Osteoblast (primary cell): ENCODE measurements at places on chromosomes 2 and 18.

DNA sequence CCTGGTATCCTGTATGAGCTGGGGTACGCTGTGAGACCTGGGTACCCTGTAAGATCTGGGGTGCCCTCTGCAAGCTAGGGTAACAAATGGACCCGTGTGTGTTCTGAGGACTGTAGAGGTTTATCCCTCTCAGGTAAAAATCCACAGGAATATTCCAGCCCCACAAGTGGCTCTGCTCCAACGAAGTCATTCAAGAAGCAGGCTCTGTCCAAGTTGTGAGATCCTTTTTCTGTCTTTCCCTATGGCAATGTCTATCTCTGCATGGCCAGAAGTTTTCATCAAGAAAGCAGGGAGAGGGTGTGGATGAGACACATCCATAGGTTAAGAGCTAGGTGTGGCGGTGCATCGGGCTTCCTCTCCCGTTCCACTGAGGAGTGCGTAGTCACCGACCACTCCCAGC lies 43.0 kb downstream of the PTGR3 start:
- peaks cover 3% of the 10 kb centered on the region for H3K27me3 ChIP-seq
- no peak for DNase-seq

DNA sequence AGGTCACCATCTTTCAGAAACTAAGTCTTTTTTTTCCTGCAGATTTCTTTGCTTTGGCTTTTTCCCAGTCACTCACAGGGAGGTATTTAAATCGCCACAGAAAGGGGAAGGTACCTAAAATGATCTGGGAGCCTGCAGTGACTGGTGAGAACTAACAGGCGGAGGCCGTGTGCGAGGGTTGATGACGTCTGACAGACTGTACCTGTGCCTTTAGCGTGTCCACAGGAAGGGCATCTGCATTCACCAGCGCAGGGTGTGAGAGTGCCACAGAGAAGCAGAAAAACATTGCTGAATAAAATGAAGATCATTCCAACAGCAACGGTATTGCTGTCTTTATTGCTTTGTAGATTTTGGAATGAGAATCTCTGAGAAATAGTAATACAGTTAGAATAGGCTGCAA lies 5.7 kb downstream of the CTDP1 start:
- H3K36me3 ChIP-seq, result peaks cover 6% of the 10 kb centered on the region
- peak; percentile 37 for DNase-seq
- peaks cover 10% of the 10 kb centered on the region for H3K4me1 ChIP-seq
- no peaks in the 10 kb centered on the region for H3K27me3 ChIP-seq

GRCh38 chr2:177058747-177059146 lies 153.8 kb upstream of the HNRNPA3 start:
- no peak for DNase-seq
- H3K27me3 ChIP-seq, result no peaks in the 10 kb centered on the region
- no peaks in the 10 kb centered on the region for H3K4me1 ChIP-seq
- H3K4me3 ChIP-seq, result no peak overlapping the region
- H3K27ac ChIP-seq, result no peak overlapping the region

DNA sequence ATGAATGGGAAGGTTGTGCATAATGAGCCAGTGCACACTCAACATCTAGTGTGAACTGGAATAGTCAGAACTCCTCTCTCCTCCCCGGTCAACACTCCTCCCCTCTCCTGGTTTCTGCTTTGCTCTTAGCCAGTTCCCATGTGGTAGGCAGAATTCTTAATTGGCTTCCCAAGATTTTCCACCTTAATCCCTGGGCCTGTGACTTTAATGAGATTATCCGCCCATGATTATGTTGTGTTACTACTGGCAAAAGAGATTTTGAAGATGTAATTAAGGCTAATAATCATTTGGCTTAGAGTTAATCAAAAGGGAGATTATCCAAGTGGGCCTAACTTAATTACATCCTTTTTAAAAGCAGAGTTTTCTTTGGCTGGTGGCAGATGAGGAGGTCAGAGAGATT lies 34.2 kb upstream of the REV1 start:
- H3K36me3 ChIP-seq, result no peaks in the 10 kb centered on the region
- H3K4me3 ChIP-seq, result no peak overlapping the region
- no peaks in the 10 kb centered on the region for H3K4me1 ChIP-seq

DNA sequence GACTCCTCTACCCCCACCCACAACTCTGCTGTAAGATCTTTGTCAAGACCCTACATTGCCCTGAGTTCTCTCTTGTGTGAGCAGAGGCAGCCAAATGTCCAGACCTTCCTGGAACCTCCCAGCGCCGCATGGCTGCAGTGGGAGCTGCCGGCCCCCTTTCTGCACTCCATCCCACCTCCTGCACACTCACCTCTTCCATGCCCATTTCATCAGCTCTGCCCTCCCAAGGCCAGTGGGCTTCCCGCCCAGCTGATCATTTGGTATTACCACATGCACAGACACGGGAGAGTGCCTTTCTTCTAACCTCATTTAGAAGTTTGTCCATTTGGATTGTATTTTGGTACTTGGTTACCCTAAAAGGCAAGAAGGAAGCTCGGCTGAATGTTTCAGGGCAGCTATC lies 2.0 kb downstream of the IL1R2 start:
- H3K36me3 ChIP-seq, result no peaks in the 10 kb centered on the region
- H3K27me3 ChIP-seq, result peaks cover 46% of the 10 kb centered on the region
- H3K4me1 ChIP-seq, result no peaks in the 10 kb centered on the region
- no peak overlapping the region for H3K4me3 ChIP-seq

GRCh38 chr2:239298116-239298804 lies 102.6 kb downstream of the HDAC4 start:
- no peak overlapping the region for H3K27ac ChIP-seq
- peaks cover 4% of the 10 kb centered on the region for H3K4me1 ChIP-seq
- no peak overlapping the region for H3K4me3 ChIP-seq
- no peaks in the 10 kb centered on the region for H3K36me3 ChIP-seq

GRCh38 chr2:140759426-140760156 lies 1371.2 kb downstream of the LRP1B start:
- H3K27ac ChIP-seq, result no peak overlapping the region
- H3K36me3 ChIP-seq, result no peaks in the 10 kb centered on the region
- no peaks in the 10 kb centered on the region for H3K4me1 ChIP-seq
- H3K27me3 ChIP-seq, result no peaks in the 10 kb centered on the region
- no peak for DNase-seq
- H3K4me3 ChIP-seq, result no peak overlapping the region

DNA sequence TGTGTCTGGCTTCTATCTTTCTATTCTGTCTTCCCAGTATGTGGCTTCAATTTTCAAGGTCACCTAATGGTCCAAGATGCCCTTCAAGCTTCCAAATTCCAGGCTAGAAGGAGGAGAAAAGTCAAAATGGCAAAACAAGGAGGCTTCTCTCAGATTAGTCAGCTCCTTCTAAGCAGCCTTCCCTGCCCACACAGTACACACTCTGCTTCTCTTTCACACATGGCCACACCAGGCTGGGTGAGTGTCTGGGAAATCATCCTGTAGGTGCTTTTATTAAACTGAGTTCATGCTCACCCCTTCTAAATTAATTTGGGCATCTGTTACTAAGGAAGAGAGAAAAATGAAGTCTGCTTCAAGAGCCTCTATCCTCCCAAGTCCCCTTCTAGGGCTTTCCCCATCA lies 277.2 kb upstream of the MGAT5 start:
- H3K4me1 ChIP-seq, result peaks cover 3% of the 10 kb centered on the region
- no peak overlapping the region for H3K27ac ChIP-seq
- H3K36me3 ChIP-seq, result no peaks in the 10 kb centered on the region
- DNase-seq, result peak; percentile 35

DNA sequence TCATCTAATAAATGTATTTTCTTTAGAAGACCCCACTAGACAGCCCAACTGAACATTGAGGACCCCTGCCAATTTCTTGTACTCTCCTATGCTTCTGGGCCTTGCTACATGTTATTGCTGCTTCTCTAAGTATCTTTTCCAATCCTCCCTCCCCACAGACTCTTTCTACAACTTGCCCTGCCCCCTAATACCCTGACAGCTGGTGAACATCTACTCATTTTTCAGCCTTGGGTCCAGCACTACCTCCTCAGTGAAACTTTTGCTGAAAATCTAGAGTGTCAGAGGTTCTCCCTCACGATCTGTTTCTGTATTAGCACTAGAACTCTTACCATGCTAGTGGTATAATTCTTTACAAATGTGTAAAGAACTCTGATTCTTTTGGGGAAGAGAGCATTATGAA lies 106.8 kb upstream of the SIX3 start:
- H3K4me1 ChIP-seq, result no peaks in the 10 kb centered on the region
- H3K27me3 ChIP-seq, result no peaks in the 10 kb centered on the region
- no peak overlapping the region for H3K4me3 ChIP-seq
- H3K27ac ChIP-seq, result no peak overlapping the region

DNA sequence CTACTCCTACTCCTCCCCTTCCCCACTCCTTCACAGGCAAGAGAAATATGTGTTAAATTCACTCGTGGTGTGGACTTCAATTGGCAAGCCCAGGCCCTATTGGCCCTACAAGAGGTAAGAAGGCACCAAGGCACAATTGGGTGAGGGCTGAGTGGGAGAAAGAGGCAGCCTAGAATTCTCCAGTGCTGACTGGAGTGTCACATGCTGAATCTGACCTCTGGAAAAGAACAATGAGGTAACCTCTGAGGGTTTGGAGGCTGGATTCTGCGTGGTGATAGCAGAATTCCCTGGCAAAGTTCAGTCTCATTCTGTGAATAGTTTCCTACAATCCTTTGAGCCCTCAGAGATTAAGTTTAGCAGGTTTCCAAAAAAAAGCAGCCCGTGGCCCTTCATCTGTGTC lies 6.9 kb downstream of the CENPA start:
- H3K4me3 ChIP-seq, result no peak overlapping the region
- no peak for DNase-seq
- peaks cover 31% of the 10 kb centered on the region for H3K36me3 ChIP-seq

DNA sequence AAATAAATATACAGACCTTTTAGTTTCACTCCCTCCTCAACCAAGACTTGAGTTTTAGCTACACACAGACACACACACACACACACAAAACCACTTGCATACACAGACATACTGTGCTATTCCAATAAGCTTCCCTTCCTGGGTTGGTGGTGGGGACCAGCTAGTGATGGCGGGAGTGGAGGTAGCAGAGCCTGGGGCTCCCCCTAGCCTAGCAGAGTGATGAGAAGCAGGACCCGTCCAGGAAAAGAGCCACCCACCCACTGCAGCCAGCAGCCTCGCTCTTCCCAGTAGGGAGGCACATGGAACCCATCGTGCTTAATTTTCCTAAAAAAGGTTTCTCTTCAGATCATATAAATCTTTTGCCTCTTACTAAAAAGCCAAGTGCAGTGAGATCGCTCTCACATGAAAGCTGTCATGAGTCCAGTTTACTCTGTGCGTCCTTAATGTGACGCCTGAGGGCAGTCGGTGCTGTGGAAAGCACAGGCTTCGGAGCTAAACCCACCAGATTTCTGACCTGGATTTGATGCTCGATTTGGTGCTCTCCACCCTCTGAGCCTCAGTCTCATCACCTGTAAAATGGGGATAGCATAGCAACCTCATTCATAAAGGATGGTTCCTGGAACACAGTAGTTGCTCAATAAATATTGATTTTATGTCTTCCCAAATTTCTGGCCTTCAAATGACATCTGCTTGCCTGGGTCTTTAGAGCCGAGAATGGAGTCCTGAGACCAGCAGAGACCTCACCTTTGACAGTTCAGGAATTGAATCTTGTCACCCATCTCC lies 60.1 kb upstream of the YWHAQ start:
- no peaks in the 10 kb centered on the region for H3K27me3 ChIP-seq
- DNase-seq, result no peak
- H3K36me3 ChIP-seq, result no peaks in the 10 kb centered on the region
- H3K4me1 ChIP-seq, result peaks cover 24% of the 10 kb centered on the region
- peak overlapping the region; percentile 47 for H3K27ac ChIP-seq
- no peak overlapping the region for H3K4me3 ChIP-seq

DNA sequence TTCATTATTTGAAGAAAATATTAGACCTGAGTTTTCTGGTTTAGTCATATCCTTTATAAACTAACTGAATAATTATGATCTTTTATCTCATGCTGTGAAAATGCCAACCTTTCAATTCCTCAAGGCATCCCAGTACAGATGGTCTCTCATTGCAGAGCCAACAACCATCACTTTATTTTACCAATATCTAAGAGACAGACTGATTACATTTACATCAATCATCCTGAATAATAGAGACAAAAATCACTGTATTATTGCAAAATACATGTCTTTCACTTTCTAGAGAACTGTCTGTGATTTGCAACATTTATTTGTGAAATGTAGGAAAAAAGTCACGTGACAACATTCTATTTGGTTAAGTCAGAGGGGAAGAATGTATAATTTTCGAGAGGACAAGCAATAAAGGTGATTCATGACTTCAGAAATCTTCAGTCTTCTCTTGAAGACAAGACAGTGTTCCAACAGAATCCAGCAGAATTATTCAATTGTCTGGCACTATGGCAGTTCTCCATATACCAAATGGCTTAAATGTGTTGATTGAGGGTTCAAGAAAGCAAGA lies 503.6 kb upstream of the SYT4 start:
- H3K4me3 ChIP-seq, result no peak overlapping the region
- no peaks in the 10 kb centered on the region for H3K4me1 ChIP-seq
- H3K27ac ChIP-seq, result no peak overlapping the region
- DNase-seq, result no peak

DNA sequence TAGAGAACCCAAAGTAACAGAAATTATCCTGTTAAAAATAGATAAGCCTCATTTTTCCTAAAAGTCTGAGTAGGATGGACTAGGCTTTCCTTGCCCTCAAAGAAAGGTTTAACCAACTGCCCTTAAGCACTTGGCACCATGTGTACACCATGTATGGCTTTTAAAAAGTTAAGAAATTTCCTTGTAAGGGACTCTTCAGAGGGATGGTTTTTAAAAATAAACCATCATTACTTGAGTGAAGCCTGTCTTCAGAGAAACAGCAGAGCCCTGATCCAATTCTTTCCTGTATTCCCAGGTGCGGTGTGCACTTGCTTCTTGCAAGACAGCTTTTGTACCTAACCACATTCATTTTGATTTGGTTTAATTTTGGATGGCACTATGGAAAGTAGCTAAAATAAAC lies 1.1 kb upstream of the NEMP2 start:
- no peak overlapping the region for H3K4me3 ChIP-seq
- H3K36me3 ChIP-seq, result no peaks in the 10 kb centered on the region
- peaks cover 16% of the 10 kb centered on the region for H3K4me1 ChIP-seq
- H3K27ac ChIP-seq, result no peak overlapping the region
- peak; percentile 49 for DNase-seq

- no peak overlapping the region for H3K4me3 ChIP-seq
- H3K36me3 ChIP-seq, result no peaks in the 10 kb centered on the region
- no peak for DNase-seq
- H3K4me1 ChIP-seq, result no peaks in the 10 kb centered on the region
These were observed 11.4 kb upstream of the LDAH start for GRCh38 chr2:20834331-20834730.

GRCh38 chr2:217371781-217372213 lies 511.9 kb upstream of the TNP1 start:
- no peak overlapping the region for H3K27ac ChIP-seq
- H3K36me3 ChIP-seq, result no peaks in the 10 kb centered on the region
- no peak overlapping the region for H3K4me3 ChIP-seq
- peaks cover 15% of the 10 kb centered on the region for H3K4me1 ChIP-seq
- no peak for DNase-seq

GRCh38 chr2:240208631-240209211 lies 68.3 kb upstream of the OTOS start:
- no peak overlapping the region for H3K4me3 ChIP-seq
- peak; percentile 81 for DNase-seq
- H3K4me1 ChIP-seq, result peaks cover 7% of the 10 kb centered on the region
- H3K36me3 ChIP-seq, result no peaks in the 10 kb centered on the region
- no peak overlapping the region for H3K27ac ChIP-seq
